Stimulated activated CD4-positive, alpha-beta T cell treated with anti-CD3 and anti-CD28 coated beads, Interleukin-4, amount 100 ng/mL, for 24 hours (primary cell): ENCODE measurements at places on chromosomes 11 and 22.

DNA sequence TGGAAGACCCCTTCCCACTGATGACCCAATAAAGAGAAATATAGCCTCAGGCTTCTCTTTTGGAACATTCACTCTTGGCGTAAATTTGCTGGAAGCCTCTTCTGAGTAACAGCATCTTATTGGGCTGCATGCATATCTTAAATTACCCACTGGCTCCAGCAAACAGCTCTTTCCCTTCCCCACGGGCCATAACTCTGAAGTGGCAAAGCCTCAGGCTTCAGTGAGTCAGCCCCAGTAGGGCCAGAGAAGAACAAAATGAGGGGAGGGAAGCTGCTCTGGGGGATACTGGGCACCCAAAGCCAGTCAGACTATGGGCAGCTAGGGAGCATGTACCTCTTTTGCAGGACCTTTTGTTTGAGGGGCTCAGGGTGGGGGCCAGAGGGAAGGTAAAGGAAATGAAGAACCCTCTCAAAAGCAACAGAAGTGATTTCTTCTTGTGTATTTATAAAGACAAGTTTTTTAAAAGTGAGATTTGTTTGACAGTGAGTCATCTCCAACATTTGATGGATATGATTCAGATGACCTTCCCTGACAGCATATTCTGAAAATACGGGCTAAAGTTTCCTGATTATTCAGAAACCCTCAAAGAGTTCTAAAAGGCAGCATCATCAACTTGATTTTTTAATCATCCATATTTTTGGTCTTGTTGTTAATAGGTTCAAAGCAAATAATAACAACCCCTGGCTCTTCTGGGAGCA lies 203.4 kb downstream of the KIF18A start:
- no peak for DNase-seq

GRCh38 chr11:36376888-36377758 lies 81.0 kb downstream of the PRR5L start:
- peak; percentile 51 for DNase-seq

- DNase-seq: no peak
These were observed 12.3 kb downstream of the KIAA0930 start for GRCh38 chr22:45228401-45228754.

- DNase-seq: no peak
These were observed 136.4 kb downstream of the NECTIN1 start for GRCh38 chr11:119592642-119593041.

DNA sequence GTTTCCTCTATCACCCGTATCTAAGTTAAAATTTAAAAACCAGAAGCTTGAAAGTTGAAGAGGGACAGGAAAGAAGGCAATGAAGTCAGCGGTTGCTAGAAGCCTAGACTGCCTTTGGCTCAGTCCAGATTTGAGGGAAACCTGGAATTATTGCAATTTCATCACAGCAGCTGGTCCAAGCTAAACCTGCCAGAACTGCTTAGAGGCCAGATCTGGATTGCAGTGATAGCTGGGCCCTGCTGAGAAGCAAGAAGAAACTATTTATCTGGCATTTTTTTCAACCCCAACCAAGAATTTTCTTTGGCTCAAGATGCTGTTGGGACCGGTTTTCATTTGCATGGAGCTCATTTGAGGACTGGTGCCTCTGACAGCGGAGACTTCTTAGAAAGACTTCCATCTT lies 121.5 kb upstream of the TEAD1 start:
- DNase-seq: no peak

- no peak for DNase-seq
These were observed 217.7 kb upstream of the CTSC start for GRCh38 chr11:88555018-88555828.

DNA sequence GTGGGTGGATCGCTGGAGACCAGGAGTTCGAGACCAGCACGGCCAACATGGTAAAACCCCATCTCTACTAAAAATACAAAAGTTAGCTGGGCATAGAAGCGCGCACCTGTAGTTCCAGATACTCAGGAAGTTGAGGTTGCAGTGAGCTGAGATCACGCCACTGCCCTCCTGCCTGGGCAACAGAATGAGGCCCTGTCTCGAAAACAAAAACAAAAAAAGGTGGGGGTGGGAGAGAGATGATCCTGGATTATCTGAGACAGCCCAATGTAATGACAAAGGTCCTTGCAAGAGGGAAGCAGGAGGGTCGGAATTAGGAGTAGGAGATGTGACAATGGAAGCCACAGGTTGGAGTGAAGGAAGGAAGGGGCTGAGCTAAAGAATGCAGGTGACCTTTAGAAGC lies 87.6 kb upstream of the APOA1 start:
- DNase-seq: no peak

DNA sequence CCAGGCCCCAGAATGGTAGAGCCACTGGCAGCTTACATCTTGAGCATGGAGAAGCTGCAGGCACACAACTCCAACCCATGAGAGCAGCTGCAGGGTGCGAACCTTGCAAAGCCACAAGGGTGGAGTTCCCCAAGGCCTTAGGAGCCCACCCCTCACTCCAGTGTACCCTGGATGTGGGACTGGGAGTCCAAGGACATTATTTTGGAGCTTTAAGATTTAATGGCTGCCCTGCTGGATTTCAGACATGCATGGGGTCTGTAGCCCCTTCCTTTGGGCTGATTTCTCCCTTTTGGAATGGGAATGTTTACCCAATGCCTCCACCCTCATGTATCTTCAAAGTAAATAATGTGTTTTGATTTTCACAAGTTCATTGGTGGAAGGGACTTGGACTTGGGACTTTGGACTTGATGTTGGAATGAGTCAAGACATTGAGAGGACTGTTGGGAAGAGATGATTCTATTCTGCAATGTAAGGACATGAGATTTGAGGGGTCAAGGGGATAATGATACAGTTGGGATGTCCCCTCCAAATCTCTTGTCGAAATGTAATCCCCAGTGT lies 1.1 kb upstream of the KRTAP5-7 start:
- DNase-seq: no peak

GRCh38 chr11:64542172-64543125 lies 48.6 kb upstream of the SLC22A12 start:
- no peak for DNase-seq

GRCh38 chr11:3134218-3134621 lies 30.9 kb downstream of the OSBPL5 start:
- DNase-seq: no peak

- no peak for DNase-seq
These were observed 27.1 kb downstream of the BRD1 start for GRCh38 chr22:49800408-49801238.

DNA sequence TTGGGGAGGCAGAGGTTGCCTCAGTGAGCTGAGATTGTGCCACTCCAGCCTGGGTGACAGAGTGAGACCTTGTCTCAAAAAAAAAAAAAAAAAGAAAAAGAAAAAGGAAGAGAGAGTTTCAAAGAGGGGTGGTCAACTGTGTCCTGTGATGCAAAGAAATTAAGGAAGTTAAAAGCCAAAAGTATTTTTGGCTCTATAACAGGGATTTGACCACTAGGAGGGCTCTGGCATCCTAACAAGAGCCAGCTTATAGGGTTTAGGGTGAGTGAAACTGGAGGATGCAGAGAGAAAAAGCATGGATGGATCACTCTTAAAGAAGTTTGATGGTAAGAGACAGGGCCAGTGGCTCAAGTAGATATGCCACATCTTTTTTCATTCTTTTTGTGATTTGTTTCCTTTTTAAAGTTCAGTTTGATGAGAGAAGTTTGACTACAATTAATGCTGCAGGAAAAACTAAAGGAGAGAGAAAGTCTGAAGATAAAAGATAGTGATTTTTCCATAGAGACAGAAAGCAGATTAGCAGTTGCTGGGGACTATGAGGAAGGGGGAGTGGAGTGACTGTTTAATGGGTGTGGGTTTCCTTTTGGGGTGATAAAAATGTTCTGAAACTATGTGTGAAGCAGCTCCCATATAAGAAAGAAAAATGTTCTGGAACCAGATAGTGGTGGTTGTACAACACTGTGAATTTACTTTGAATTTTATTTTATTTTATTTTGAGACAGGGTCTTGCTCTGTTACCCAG lies 11.1 kb upstream of the MICAL2 start:
- DNase-seq: no peak

GRCh38 chr11:74925281-74925680 lies 23.6 kb downstream of the XRRA1 start:
- no peak for DNase-seq

GRCh38 chr22:23800297-23801237 lies 13.8 kb downstream of the SMARCB1 start:
- no peak for DNase-seq

DNA sequence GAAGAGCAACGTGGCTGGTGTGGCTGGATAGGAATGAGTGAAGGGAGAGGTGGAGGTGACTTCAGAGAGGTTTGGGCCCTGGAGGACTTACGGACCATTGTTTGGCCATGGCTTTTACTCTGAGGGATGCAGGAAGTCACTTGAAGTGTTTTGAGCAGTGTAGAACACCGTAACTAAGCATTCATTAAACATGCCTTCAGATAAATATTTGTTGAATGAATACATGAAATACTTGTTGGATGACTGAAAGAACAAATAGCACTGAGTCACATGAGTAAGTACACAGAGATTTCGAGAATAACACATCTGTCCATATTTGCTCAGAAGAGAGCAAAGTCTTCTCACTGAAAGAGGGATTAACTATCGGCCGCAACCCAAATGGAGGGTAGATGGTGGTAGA lies 182.7 kb upstream of the SNX19 start:
- DNase-seq: no peak

- DNase-seq: no peak
These were observed 489.5 kb upstream of the B3GAT1 start for GRCh38 chr11:134901542-134901941.

DNA sequence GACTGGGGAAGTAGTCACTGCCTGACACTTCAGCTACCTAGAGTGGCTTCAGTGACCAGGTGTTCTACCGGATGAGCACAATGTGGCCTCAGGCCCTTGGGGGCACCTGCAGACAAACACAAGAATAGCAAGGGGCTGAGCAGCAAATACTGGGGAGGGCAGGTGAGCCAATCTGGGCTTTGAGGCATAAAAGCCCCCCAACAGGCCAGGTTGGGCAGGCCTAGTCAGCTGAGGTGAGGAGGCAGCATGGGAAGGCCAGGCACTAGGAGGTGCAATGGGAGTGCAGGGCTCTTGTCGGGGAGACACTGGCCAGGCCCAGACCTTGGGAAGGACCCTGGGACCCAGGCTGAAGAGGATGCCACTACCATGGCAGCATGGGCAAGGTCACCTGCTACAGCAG lies 9.0 kb downstream of the UFD1 start:
- no peak for DNase-seq

DNA sequence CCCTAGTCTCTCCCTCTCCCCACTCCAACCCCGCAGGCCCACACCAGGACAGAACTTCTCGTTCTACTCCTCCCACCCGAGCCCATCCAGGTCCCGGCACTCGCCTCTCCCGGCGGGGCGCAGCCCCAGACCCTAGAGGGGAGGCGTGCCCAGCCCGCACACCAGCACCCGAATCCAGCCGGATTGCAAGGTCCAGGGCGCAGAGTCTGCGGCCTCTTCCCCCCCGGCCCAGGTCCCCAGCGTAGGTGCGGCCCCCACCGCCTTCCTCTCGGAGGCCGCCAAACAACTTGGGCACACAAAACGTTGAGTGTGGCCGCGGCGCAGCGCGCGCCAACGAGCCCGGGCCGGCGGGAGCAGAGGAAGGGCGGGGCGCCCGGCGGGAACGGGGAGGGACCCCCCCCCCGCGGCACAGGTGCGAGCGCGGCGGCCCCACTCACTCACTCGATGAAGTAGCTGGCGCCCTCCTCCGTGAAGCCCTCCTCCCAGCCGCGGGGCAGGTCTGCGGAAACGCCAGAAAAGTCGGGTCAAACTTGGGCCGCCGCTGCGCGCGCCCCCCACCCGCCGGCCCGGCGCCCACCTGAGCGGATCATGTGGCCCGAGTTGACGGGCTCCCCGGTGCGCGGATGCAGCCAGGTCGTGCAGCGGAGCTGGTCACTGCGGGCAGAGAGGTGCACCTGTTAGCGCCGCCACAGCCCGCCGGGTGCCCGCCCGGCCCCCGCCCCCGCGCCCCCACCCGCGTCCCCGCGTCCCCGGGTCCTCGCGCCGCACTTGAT lies 480 bp downstream of the PLEKHA7 start:
- DNase-seq: peak; percentile 13

- no peak for DNase-seq
These were observed 6.7 kb downstream of the LRFN4 start for GRCh38 chr11:66863428-66864125.

DNA sequence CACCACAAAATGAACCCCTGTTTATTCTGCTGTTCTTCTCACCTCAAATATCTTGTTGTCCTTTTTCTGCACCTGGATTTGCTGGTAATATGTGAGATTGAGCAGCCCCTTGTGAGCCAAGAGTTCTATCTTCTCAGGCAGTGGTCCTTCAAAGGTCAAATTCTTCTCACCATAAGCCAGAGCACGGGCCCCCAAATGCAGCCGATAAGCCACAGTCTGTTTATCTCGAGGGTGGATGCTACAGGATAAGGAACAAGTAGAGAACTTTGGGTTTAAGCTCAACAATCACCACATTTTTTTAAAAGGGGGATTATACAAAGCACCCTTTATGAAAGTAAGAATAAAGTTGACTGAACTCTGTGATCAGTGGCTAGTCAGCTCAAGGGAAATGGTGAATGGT lies 15.8 kb downstream of the TBRG1 start:
- DNase-seq: no peak

DNA sequence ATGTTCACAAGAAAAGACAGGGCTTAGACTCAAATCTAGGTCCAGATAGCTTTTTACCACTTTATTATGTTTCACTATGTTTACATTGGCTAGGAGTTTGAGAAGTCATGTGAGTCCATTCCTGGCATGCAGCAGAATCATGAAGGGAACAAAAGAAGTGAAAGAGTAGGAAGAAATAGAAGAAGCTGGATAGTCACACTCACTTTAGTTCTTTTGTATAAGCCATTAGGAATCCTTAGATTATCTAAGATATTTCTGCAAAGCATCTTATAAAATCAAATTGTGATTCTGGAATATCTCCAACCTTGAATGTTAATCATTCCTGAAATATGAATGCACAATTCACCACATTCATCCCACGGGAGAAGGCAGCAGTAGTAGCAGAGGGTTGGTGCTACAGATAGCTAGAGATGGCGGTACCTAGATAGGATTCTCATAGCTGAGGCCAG lies 31.9 kb downstream of the MAML2 start:
- DNase-seq: no peak

DNA sequence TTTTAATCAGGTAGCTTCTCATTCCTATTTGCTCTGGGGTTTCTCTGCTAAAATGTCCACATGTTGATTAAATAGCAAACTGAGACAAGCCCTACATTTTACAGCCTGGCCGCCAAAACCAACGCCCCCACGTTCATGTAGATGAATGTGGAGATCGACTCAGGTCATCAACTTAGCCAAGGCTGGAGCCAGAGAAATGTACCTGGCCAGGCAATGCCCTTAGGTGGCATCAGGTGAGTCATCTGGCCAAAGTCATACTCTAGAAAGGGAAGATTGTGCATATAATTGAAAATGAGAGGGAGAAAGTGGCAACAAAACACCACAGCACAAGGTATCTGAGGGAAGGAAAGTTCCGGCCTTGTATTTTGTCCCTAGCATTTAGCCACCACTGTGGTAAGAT lies 37.1 kb upstream of the CCDC89 start:
- DNase-seq: no peak

- DNase-seq: no peak
These were observed 6.6 kb upstream of the RASGRP2 start for GRCh38 chr11:64750361-64751054.

GRCh38 chr11:16291729-16292128 lies 64.6 kb downstream of the SOX6 start:
- no peak for DNase-seq
